Astrocyte (in vitro differentiated cells and primary cell): ENCODE measurements at places on chromosomes 2 and 18.

DNA sequence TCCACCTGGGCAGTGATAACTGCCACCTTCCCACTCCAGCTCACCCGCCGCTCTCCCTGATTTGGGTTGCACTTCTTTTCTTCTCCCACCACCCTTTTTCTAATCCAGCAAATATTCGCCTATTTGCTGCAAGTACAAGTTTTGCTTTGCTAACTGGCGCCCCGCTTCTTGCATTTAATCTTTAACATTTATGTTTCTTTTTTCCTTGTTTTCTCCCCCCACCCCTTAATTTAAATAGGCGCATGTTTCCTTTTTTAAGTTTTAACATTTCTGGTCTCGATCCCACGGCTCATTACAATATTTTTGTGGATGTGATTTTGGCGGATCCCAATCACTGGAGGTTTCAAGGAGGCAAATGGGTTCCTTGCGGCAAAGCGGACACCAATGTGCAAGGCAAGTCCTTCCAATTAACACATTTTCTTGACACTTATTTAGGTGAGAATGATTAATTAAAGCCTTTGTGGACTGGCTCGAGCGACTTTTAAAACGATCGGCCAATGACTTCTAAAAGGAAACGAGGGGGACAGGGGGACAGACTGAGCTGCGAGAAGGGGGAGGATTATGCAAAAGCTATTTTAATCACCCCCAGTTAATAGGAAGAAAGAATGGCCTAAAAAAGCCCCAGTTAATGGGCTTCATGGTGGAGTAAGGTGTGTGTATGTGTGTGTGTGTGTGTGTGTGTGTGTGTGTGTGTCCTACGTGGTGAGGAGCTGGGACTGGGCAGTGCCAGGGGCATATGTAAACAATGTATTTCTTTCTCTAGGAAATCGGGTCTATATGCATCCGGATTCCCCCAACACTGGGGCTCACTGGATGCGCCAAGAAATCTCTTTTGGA lies 1.6 kb downstream of the TBR1 start:
- H3K27me3 ChIP-seq: peaks cover 80% of the 10 kb centered on the region
- peaks cover 16% of the 10 kb centered on the region for H3K4me1 ChIP-seq
- H3K36me3 ChIP-seq: no peaks in the 10 kb centered on the region
- H3K27ac ChIP-seq: no peak overlapping the region
- no peak for DNase-seq
- H3K4me3 ChIP-seq: no peak overlapping the region

GRCh38 chr2:128512379-128513115 lies 193.9 kb upstream of the HS6ST1 start:
- DNase-seq: no peak
- H3K4me3 ChIP-seq: no peak overlapping the region
- H3K4me1 ChIP-seq: no peaks in the 10 kb centered on the region
- H3K27ac ChIP-seq: no peak overlapping the region
- H3K36me3 ChIP-seq: no peaks in the 10 kb centered on the region

GRCh38 chr2:191926671-191927070 lies 79.8 kb upstream of the CAVIN2 start:
- H3K4me1 ChIP-seq: peaks cover 16% of the 10 kb centered on the region
- no peaks in the 10 kb centered on the region for H3K27me3 ChIP-seq
- no peak overlapping the region for H3K4me3 ChIP-seq
- H3K27ac ChIP-seq: no peak overlapping the region

DNA sequence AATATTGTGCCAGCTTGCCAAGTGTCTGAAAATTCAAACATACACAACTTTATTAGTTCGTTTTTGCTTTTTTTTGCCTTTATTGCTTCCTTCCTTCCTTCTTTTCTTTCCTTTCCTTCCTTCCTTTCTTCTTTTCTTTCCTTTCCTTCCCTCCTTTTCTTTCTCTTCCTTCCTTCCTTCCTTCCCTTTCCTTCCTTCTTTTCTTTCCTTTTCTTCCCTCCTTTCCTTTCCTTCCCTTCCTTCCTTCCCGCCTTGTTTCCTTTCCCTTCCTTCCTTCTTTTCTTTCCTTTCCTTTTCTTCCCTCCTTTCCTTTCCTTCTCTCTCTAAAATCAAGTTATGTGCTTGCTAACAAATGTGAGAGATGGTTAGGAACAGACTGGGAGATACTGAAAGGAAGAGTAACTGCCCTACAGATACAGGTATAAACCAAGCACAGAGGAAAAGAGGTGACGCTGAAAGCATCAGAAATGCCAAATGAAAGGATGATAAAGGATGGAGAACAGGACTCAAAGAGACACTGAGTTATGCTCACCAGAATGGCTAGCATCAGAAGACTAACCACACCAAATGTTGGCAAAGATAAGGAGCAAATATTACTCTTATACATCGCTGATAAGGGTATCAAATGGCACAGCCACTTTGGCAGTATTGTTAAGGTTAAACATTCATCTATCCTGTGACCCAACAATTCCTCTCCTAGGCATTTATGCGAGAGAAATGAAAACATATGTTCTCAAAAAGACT lies 151.6 kb downstream of the MREG start:
- no peaks in the 10 kb centered on the region for H3K4me1 ChIP-seq
- no peak overlapping the region for H3K27ac ChIP-seq
- no peak for DNase-seq
- no peak overlapping the region for H3K4me3 ChIP-seq

DNA sequence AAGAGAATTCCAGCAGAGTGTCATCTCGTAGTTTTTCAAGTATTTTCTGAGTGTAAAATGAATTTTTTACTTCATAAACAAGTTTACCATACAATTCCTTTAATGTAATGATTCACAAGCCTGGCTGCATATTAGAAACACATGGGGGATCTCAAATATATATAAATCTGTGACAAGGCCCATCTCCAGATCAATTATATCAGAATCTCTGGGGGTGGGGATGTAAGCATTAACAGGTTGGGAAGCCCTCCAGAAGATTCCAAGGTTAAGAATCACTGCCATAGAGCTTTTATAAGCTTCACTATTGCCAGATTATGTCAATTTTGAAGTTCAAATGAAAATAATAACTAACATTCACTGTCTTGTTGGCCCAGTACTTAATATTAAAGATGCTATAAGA lies 111.2 kb downstream of the BAZ2B start:
- no peak for DNase-seq
- no peaks in the 10 kb centered on the region for H3K36me3 ChIP-seq
- H3K27ac ChIP-seq: no peak overlapping the region
- H3K27me3 ChIP-seq: no peaks in the 10 kb centered on the region
- H3K4me1 ChIP-seq: peaks cover 5% of the 10 kb centered on the region
- H3K4me3 ChIP-seq: no peak overlapping the region

DNA sequence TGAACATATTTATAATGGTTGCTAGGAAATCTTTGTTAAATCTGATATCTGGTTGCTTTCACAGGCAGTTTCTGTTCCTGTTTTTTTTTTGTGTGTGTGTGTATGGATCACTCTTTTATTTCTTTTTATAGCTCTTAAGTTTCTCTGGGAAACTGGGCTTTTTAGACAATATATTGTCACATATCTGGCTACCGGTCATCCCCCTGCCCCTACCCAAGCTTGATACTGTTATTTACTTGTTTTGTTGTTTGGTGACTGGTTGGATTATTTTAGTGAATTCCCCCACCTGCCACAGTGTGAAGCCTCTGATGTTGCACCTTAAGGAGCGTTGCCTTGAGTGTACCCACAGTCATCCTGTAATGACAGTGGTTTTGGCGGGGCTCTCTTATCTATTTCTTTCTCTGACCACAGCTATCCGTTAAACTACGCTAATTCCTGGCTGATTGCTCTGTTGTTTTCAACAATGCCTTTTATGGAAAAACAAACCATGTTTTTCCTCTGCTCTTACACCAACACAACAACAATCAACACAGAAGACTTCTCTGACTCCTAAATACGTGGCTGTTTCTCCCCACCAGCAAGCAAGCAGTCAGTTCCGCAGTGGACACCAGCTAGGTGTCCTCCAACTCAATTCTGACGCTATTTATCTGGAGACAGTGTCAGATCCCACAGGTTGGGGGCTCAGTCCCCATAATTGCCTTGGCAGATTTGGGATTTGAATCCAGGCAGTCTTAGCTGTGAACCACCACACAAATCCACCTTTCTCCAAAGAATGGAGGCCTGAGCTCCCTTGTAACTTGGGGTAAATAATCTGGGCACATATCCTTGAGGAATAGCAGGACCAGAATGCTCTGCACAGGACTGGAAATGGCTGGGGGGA lies 10.9 kb downstream of the GNLY start:
- peaks cover 8% of the 10 kb centered on the region for H3K27me3 ChIP-seq
- H3K36me3 ChIP-seq: no peaks in the 10 kb centered on the region
- no peak overlapping the region for H3K4me3 ChIP-seq

DNA sequence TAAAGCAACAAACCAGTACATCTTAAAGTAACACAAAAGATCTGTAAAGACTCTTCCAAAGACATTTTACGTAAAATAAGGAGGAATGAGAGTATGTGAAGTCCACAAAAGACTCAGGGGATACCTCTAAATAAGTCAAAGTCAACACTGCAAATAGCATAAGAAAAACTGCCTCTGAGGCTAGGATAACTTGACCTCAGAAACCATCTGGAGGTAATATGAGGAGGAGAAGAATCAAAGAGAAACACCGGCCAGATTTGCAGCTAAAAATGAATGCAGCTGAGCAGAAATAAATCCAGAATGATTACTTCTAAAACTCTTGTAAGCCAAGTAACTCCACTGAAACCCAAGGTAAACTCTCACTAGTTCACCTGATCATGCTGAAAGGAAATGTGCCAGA lies 52.2 kb upstream of the ERMN start:
- no peaks in the 10 kb centered on the region for H3K27me3 ChIP-seq
- no peak for DNase-seq
- H3K4me3 ChIP-seq: no peak overlapping the region
- H3K4me1 ChIP-seq: no peaks in the 10 kb centered on the region
- H3K36me3 ChIP-seq: no peaks in the 10 kb centered on the region

DNA sequence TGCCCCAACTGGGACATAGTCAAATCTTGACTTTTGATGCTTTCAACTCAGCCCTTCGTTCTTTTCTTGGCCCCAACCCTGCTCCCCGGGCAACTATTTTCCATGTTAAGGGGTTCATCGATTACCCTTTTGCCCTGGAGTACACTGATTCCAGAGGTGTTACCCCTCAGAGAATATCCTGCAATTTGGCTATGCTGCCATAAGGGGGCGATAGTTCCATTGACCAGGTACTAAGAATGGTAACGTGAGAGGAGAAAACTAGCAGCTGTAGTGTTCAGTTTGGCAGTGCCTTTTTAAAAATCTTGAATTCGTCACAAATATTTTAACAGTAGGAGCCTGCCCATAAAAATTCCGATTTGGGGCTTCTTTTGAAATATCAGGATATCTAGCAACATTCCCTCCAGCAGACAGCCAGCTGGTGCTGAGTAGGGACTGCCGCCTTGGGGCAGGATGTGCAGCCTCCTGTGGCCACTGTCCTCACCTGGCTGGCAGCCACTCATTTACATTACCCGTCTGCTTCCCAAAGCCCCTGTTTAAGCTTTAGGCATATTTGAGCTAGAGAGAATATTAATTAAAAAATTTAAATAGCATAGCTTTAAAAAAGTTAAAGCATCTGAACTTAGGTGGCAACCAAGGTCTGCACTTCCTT lies 146.3 kb upstream of the SKOR2 start:
- no peak overlapping the region for H3K4me3 ChIP-seq
- DNase-seq: no peak
- H3K27ac ChIP-seq: no peak overlapping the region
- no peaks in the 10 kb centered on the region for H3K4me1 ChIP-seq

DNA sequence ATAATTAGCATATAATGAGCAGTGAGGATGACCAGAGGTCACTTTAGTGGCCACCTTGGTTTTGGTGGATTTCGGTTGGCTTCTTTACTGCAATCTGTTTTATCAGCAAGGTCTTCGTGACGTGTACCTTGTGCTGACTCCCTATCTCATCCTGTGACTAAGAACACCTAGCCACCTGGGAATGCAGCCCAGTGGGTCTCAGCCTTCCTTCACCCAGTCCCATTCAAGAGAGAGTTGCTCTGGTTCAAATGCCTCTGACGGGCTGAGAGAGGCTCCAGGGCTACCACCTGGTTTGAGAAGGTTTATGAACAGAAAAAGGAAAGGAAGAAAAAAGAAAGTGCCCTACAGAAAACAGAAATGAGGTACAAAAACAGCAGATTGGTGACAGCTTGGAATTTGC lies 738.7 kb downstream of the SOCS6 start:
- H3K27ac ChIP-seq: no peak overlapping the region
- no peaks in the 10 kb centered on the region for H3K4me1 ChIP-seq
- H3K27me3 ChIP-seq: no peaks in the 10 kb centered on the region
- no peak overlapping the region for H3K4me3 ChIP-seq
- no peak for DNase-seq
- no peaks in the 10 kb centered on the region for H3K36me3 ChIP-seq

DNA sequence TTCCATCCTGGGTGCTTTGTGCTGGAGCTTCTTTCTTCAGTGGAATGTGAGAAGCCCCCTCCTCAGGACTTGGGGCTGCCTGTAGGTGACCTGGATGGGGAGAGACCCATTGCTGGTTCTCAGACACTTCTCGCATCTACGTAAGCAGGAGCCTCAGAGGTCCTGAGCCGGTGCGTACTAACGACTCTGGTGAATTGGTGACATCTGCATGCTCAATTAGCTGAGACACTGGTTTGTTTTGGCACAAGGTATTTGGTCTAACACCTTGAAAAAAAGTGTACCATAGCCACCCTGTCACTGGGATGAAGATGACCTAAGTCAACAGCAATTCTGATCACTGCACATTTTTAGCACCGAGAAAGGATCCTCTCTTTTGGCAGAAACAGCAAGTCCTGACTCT lies 57.7 kb downstream of the LRRC30 start:
- H3K36me3 ChIP-seq: no peaks in the 10 kb centered on the region
- no peaks in the 10 kb centered on the region for H3K4me1 ChIP-seq
- H3K27me3 ChIP-seq: no peaks in the 10 kb centered on the region
- no peak overlapping the region for H3K27ac ChIP-seq
- no peak overlapping the region for H3K4me3 ChIP-seq

- no peaks in the 10 kb centered on the region for H3K36me3 ChIP-seq
- H3K4me3 ChIP-seq: no peak overlapping the region
- no peaks in the 10 kb centered on the region for H3K4me1 ChIP-seq
- no peak for DNase-seq
- no peaks in the 10 kb centered on the region for H3K27me3 ChIP-seq
Observed at GRCh38 chr18:53747210-53747609, 477.3 kb downstream of the MBD2 start.

DNA sequence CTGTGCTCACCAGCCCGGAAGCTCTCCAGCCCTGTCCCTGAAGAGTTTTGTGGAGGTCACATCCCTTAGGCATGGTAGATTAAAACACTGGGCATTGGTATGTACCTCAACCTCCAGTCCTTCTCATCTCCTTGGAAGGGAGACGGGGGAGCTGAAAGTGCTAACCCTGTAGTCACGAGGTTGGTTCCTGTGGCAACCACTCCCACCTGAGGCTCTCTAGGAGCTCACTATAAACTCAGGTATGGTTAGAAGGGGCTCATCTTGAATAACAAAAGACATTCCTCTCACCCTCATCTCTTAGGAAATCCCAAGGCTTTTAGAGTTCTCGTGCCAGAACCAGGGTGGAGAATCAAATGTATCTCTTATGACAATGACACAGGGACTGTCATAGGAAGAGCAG lies 43.0 kb upstream of the MGAT4A start:
- no peaks in the 10 kb centered on the region for H3K36me3 ChIP-seq
- no peak overlapping the region for H3K27ac ChIP-seq
- H3K4me1 ChIP-seq: peaks cover 8% of the 10 kb centered on the region
